Activated naive CD4-positive, alpha-beta T cell treated with anti-CD3 and anti-CD28 coated beads for 36 hours (primary cell): ENCODE measurements at places on chromosomes 2 and 18. TPM values are rescaled to one million over a fixed set of nuclear protein-coding genes. Genes with fewer than 3 reads are reported as not detected.

DSG3 gene
- not detected for total RNA-seq

CCDC195 gene
- not detected for total RNA-seq

C18orf32 gene
- 26.6 TPM for total RNA-seq

TRIM43 gene
- not detected for total RNA-seq

DYNAP gene
- total RNA-seq: not detected

ZNF236 gene
- 13.7 TPM for total RNA-seq

GRCh38 chr2:17878281-17879136 lies at the start of gene KCNS3:
TSS of gene KCNS3 (plus strand) at chr2:17878667. CDS start at chr2:17931009, 52,342 bp downstream.
- no peak for DNase-seq

DNA sequence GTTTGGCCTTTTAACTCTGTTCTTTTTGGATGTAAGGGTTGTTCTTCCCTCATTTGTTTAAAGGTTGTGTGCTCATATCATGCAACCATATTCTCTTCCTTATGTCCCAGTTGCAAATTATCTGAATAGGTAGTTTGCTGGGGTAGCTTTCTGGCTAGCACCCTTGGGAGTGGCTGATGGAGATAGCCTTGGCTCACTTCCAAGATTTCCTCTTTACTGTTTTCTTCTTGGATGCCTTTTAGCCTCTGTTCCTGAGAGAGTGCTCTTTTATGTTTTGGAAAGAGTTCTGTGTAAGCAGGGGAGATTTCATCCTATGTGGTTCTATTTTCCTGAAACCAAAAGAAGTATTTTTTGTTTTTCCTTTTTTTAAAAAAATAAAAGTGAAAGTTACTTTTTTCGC lies 25.4 kb downstream of the USP14 start:
- DNase-seq: no peak

DNA sequence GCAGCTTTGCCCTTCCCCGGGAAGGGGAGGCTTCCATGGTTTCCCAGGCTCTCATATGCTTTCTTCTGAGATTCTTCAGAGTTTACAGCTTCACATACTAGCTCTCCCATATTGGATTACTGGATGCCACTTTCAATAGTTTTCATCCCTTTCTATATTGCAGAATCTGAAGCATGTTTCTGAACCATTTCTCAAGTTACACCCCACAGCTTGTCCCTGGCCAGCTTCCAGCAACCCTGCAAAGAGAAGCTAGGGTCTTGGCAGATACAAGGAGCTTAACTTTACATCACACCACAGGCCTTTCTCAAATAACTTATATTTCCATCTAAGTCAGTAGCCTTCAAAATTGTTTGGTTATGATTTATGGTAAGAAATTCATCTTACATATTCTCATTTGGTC lies 39.6 kb downstream of the LHCGR start:
- DNase-seq: no peak

DNA sequence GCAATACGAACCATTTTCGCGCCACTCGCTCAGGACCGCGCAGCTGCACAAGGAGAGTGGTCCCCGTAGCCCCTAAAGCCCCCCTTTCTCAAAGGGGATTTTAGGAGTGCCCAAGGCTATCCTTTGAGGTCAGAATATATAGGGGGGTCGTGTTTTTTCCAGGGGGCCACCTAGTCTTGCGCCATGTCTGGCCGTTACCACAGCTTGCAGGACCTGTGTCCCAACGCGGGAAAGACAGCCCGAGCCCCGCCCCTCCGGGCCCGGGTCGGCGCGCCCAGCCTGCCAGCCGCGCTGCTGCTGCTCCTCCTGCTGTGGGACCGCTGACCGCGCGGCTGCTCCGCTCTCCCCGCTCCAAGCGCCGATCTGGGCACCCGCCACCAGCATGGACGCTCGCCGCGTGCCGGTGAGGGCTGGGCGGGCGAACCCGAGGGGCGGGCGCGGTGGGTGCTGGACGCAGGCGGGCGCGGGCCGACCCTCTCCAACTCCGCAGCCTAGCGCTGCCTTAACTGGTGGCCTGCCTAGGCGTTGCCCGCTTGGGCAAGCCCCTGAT lies at the start of gene CDCA7:
Gene CDCA7 (plus strand): TSS at position 291 of the 550 bp plus-strand sequence. CDS start 92 bp downstream, at position 383.
- DNase-seq: peak; percentile 77

DNA sequence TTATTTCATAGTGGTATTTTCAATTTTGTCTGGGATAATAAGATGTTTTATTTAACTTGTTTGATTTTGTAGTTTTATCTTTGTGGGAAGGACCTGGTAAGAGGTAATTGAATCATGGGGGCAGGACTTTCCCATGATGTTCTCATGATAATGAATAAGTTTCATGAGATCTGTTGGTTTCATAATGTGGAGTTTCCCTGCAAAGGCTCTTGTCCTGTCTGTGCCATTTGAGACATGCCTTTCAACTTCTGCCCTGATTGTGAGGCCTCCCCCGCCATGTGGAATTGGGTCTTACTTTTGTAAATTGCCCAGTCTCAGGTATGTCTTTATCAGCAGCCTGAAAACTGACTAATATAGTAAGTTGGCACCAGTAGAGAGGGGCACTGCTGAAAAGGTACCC lies 77.8 kb upstream of the ARHGAP15 start:
- DNase-seq: no peak

DNA sequence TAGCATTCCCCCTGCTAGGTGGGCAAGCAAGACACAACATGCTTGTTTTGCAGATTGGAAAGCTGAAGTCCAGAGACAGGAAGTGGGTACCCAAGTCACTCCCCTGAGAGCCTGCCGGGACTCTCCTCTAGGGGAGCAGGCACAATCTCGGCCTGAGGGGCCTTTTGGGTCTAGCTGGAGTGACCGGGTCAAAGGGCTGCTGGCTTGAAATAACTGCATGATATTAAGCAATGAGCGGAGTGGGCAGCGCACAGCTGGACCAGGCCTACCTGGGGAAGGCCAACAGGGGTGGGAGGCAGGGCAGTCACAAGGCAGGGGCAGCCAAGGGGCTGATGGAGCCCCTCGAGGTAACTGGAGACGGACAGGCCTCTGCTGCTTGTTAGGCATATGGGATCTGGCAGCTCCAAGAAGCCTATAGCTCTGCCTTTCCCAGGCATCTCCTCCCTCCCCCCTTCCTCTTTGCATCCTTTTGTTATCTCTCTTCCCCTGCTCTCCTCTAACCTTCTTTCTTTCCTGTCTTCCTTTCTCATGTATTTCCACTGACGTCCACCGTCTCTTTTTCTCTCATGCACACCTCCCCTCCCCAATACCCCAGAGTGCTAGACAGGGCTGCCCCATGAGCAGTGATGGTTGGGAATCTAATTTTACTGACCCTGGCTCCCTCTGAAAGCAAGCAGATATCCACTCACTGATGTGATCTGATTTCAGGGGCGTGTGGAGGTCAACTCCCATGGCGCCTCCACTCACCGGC lies 237.5 kb downstream of the LOXHD1 start:
- DNase-seq: no peak

GRCh38 chr2:146666340-146666739 lies 1178.5 kb upstream of the ACVR2A start:
- DNase-seq: no peak

DNA sequence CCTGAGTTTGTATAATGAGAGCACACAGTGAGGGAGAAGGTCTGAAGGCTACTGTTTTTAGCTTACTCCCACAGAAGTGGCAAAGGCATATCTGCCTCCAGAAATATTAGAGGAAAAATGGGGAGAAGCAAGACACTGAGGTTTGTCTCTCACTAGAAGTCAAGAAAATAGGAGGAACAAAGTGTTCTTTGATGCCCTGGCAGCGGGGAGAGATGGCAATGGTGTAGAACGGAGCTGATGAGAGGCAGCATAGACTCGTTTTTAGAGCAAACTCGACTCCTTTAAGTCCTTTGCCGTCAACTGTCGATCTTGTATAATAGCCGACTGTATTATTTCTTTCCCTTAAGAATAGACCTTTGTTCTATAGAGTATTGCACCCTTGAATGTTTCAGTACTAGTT lies 73.8 kb downstream of the ANKRD44 start:
- no peak for DNase-seq

DNA sequence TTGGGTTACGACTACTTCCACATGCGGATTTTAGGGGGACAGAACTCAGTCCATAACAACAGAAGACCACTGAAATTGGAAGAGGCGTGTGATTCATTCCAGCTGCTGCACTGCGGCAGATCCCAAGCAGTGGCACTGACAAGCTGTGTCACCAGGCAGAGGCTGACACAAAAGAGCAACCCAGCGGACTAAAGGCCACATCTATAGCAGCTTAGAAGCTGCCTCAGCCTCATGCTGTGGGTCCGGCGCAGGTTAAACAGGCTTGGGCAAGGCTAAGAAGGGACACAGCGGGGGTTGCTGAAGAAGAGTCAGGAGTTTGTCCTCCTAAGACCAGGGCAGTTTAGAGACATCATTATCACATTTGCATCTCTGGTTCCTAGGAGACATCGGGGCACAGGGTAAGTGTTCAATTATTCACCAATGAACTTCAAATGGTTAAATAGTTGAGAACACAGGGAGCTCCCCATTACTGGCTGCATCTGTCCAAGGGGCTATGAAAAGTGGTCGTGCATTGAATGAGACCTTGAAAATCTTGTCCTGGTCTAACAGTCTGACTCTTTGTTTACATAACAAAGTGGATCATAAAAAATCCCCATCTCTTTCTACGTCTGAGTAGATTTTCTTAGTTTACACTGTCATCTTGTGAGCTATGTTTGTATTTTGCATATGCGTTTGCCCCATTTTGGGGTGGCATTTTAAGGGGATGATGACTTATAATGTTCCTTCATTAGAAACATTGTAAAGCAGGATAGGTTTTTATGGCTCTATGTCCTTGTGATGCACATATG lies 162.3 kb upstream of the TRIB2 start:
- DNase-seq: no peak

DNA sequence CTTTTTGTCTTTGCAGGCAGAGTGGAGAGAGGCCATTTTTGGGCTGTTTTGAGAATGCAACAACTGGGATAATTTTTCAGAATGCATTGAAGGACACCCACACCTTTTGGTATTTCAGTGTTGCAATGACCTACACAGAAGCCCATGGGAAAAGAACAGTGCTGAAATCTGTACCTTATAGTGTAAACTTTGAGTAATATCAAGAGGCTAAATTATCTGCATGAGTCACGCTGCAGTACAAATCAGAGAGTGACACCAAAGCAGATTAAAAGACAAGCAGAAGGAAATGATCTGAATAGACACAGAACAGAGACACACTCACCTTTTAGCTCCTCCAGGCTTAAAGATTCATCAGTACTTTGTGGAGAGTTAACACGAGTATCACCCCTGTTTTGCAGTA lies 265.3 kb downstream of the PAX3 start:
- no peak for DNase-seq

DNA sequence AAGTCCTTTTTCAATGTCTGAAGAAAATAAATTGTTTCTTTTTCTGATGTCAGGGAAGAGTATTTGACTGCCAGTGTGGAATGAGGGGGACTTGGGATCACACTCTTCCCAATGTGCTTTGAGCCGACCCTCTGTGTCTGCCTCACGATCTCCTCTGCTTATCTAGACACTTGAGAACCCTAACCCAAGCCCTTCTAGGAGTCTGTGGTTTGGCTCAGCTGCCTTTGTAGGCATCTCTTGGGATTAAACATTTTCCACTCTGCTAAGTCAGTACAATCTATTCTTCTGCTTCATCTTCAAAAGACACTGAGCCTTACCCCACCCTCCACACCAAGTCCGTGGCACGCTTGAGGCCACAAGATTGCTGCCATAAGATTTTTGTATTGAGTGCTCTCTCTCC lies 19.4 kb downstream of the FAM110C start:
- no peak for DNase-seq

GRCh38 chr2:62568983-62569837 lies 63.2 kb upstream of the TMEM17 start:
- no peak for DNase-seq

DNA sequence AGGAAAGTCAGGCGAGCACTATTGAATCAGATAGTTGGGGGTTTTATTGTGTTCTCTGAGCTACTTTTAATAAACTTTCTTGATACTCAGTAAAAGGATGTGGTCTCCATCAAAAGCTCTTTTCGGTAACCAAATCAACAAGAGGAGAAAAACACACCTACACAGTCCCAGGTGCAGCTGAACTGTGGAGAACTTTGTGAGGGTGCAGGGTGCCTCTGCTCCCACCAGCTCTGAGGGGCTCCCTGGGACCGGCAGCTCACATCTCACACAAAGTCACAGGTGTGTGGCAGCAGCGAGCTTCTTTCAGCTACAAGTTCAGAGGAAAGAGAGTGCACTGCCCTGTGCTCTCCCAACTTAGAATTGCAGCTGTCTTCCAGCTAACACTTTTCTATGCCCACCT lies 650.4 kb downstream of the RNF144A start:
- DNase-seq: peak; percentile 82

- DNase-seq: no peak
These were observed 30.3 kb downstream of the ICA1L start for GRCh38 chr2:202841090-202841867.

DNA sequence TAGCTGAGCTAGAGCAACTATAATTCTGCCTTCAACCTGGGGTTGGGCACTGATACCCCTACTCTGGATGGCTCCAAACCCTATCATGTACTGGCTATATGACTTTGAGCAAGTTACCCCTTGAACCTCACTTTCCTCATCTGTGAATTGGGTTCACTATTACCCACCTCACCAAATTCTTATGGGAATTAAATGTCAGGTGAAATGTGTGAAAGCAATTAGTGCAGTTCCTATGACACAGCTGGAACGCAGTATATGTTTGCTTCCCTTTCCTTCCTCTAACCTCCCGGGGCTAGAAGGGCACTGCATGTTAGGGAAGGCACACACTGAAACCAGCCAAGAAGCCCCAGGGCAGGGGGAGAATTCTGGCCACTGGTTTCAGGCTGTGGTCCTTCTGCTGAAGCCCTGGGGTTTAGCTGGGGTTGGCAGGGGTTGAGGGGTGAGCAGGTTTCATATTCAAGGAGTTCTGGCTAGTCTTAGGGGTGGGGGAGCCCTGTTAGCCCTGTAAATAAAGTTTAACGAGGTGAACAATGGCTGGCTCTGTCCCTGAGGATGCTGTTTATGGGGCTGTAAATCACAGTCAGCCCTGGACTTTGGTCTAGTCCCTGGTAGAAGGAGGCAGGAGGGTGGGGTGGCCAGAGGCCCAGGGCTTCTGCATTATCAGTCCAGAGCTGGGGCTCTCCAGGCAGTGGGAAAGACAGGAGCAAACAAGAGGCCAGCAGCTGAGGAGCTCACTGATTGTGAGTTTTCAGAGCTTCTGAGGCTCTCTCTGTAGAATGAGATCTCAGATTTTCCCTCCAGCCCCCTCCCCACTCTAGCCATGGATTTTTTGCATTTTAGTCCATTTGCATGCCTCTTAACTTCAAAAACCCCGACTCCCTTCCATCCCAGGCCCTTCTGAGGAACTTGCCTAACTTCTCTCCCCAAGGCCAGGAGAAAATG lies 8.0 kb downstream of the PKDCC start:
- DNase-seq: no peak

DNA sequence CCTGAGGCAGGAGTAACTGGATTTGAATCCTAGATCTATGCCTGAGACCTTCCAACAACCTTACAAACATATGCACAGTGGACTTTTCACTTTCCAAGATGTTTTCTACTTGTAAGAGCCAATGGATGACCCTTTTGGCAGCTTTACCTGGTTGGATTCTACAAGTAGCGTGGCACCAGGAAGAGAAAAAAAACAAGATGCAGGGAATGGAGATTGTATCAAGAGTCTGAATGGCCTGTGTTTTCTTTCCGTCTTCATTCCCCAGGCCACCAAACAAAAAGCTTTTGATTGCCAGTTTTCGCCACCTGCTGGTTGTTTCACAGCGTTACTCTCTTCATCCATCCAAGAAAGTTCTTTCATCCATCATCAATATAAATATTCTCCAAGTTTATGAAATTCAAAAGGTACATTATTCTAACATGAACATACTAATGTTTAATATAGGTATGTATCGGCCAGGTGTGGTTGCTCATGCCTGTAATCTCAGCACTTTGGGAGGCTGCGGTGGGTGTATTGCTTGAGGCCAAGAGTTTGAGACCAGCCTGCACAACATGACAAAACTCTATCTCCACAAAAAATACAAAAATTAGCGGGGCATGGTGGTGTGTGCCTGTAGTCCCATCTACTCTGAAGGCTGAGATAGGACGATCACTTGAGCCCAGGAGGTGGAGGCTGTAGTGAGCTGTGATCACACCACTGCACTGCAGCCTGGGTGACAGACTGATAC lies 3.5 kb upstream of the BCL2 start:
- DNase-seq: peak; percentile 79
